ENCODE measurements at places on chromosomes 6 and 20. TPM values are rescaled to one million over a fixed set of nuclear protein-coding genes. Genes with fewer than 3 reads are reported as not detected.

The KCNK15 gene
- total RNA-seq = 2.6 TPM

The LCA5 gene
- total RNA-seq = 9.4 TPM

The PAX1 gene
- not detected for total RNA-seq

The COQ3 gene
- total RNA-seq = 3.3 TPM

The FOXS1 gene
- total RNA-seq = 0.40 TPM

The SLC13A3 gene
- total RNA-seq = 6.1 TPM

The CPNE5 gene
- total RNA-seq = 22.1 TPM

The MICB gene
- total RNA-seq = 0.71 TPM

The BHLHE23 gene
- not detected for total RNA-seq

The HLA-DRB5 gene
- 113 TPM for total RNA-seq

The CENPW gene
- total RNA-seq = 2.7 TPM

The PCK1 gene
- total RNA-seq = 133 TPM

All from ovary (tissue), 10 donors.